ENCODE measurements at places on chromosomes 11 and 22.
A peak's percentile ranks its signal among the peaks of the same experiment; 100 is the strongest.

- DNase-seq: no peak
Measured at GRCh38 chr11:11389238-11389637, 36.2 kb upstream of the CSNK2A3 start.

DNA sequence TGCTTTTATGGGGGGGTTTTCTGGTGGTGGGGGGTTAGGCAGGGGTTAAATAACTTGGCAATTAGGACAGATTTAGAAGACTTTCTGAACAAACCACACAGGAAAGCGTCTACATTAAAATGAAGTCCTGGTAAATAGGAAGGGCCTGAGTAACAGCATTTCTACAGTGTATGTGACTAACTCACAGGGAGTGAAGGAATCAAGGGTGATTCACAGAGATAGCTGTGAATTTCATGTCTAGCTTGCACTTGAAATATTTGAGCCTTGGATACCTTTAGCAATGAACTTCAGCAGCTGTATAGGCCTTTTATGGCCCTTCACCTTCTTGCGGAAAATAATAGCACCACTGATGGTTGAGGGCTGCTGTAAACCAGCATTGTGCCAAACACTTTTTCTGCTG, 26.1 kb upstream of the LDHA start:
- DNase-seq: no peak

GRCh38 chr11:8318536-8318935, 54.9 kb upstream of the LMO1 start:
- DNase-seq: no peak

DNA sequence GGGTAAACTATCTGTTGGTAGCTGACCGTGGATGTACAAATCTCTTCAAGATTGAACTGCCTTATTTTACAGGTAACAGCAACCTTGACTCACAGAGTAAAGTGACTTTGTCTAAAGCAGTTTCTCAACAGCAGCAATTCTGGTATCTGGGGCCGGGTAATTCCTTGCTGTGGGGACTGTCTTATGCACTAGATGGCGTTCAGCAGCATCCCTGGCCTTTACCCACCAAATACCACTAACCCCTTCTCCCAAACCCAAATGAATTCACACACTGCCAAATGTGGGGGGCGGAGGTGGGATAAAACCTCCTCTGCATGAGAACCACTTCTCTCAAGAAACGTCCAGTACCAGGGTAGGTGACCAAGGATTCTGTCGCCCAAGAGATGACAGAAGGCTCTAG, 1.7 kb upstream of the INCENP start:
- DNase-seq: no peak

GRCh38 chr22:28899199-28899853, 16.0 kb downstream of the ZNRF3 start:
- no peak for DNase-seq

- DNase-seq: no peak
Measured at GRCh38 chr11:21412652-21413383, 743.4 kb downstream of the NELL1 start.

- DNase-seq: no peak
Measured at GRCh38 chr11:93221539-93221938, 23.7 kb upstream of the SLC36A4 start.

- no peak for DNase-seq
Measured at GRCh38 chr11:81303038-81303664, 1430.5 kb downstream of the FAM181B start.

GRCh38 chr11:115613986-115614632, 109.9 kb upstream of the CADM1 start:
- DNase-seq: no peak

- DNase-seq: no peak
Measured at GRCh38 chr22:47122441-47123000, 360.1 kb downstream of the TBC1D22A start.

- DNase-seq: no peak
Measured at GRCh38 chr11:122089111-122089510, 26.9 kb downstream of the BLID start.

DNA sequence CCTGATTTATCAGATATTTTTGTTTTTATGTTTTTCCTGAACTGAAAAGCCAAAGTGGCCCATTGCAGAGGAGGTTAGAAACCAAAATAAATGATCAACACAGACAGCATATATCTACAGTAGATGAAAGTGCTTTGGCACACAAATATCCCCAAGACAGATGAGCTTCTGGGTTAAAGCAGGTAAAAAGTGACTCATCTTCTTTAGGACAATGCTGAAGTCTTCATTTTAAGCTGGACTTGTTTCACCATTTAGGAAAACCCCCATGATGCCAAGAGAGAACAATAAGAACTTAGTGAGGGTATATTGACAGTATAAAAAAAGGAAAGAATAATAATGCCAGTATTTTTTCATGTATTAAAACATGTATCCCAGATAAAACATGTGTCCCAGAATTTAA, 100.8 kb upstream of the OR9G4 start:
- DNase-seq: no peak

- DNase-seq: no peak
Measured at GRCh38 chr11:6627762-6628241, 8.6 kb upstream of the TPP1 start.

DNA sequence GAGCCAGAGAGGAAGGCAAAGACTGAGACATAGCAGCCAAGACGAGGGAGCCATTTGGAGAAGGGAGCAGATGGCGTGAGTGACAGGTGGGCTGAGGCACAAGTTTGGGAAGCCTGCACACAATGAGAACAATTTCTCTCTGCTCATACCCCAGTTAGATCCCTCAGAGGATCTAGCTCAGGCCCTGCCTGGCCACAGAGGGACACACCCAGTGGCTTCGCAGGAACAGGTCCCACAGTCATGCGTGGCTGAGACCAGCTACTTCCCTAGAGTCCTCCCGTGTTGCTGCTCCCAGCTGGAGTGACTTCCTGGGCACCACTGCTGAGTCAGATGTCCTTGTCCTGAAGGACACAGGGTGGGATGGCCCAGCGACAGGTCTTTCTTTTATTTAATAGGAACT, 33.4 kb upstream of the LYVE1 start:
- no peak for DNase-seq

DNA sequence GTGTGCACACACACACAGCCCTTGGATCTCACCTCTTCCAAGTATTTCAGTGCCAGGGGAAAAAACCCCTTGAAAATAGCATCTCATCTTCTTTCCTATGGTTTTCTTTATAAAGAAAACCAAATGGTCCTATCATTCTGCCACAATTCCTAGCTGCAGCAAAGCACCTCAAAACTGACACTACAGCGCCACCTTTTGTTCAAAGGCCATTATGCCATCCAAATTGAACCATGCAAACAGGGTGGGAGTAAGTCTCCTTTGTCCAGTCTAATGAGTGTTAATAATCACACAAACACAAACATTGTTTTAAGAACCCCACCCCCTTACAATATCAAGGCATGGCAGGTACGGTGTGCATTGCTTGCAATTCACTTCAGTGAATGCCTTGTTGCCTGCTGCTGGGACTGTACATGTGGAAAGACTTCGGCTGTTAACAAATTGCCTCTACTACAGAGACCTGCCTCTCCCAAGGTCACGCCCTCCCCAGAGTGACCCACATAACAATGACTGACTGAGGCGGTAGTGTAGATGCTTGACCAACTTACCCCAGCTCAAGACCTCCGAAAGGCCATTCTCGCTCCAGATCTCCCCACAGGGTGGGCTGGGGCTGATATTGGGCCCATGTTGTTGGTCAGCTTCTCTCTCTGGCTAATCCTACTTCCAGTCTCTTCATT, 31.7 kb downstream of the FAM181B start:
- peak; percentile 77 for DNase-seq

- no peak for DNase-seq
Measured at GRCh38 chr11:33005175-33005574, 10.5 kb upstream of the DEPDC7 start.

DNA sequence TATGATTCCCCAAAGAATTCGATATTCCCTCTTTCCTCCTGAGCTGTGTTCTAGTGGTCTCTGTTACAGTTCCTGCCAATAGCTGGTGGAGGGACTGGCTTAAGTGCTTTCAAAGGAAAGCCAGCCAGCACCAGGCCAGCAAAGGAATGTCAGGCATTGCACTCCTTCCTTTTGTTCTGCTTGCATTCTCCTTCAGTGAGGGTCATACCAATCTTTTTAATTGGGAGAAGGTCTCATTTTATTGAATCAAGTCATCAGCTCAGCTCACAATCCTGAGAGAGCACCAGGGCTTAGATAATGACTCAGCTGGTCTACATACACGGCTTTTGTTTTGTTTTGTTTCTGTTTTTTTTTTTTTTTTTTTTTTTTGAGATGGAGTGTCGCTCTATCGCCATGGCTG, 222.9 kb downstream of the NAV2 start:
- DNase-seq: no peak

GRCh38 chr22:46588279-46589140, 31.7 kb upstream of the GRAMD4 start:
- no peak for DNase-seq

DNA sequence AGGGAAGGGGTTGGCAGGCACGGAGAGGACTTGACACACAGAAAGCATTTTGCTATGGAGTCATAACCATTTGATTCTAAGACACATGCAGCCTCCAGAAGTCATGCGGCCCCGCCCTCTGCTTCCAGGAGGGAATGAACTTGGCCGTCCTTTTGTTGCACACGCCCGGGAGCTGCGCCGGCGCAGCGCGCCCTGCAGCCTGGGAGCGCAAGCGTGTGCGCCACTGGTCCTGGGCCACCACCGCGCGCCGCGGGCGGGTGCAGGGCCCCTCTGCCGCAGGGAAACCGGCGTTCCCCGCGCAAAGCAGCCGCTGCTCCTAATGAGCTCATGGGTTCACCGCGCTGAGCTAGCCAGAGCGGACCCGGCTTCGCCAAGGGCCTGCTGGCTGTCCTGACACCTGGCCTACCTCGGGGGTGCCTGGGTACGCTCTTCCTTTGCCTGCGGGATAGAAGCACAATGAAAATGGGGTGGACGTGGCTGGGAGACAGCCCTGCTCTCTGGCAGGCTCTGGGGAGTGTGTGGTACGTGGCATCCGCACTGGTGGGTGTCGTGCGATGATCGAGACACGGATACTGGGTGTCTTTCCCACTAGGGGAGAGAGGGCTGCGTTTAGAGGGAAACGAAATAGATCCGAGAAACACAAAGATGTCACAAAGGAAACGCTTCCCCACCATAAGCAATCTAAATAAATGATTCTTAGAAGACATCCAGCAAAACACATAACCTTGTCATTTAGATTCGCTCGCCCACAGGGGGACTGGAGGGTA, 669 bp downstream of the MICAL3 start:
- peak; percentile 67 for DNase-seq

DNA sequence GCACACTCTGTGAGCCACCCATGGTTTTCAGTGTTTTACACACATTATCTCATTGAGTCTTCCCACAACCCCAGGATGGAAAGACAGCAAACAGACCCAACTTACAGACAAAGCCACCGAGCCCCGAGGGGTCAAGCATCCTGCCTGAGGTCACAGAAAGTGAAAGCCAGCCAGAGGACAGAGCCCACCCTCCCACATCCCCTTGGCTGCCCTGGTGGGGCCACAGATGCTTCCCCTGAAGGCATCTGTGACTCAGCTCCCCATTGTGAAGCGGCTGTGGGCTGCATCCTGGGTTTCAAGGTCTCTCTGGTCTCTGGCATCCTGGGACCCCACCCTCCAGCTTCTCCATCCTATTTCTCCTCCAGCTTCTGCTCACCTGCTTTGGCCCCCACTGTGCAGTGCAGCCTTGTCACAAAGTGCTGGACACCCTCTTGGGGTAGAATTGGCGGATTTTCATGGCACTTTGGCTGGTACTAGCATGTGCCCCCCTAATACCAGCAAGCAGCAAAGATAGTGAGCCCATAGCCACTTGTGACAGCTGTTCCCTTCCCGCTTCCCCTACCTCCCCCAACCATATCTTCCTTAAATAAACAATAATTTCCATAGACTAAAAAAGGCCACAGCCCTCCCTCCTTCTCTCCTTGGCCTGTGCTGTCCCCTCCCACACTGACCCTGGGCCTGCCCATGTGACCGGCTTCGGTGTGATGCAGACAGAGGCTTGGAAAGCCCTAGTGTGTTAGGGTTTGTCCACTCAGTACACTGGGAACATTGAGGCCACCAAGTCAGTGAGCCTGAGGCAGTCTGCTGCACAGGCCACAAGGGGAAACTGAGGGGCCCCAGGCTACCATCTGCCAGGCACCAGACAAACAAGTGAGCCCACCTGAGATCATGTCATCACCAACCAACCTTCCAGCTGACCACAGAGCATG, 53.9 kb upstream of the SHISAL1 start:
- DNase-seq: no peak

DNA sequence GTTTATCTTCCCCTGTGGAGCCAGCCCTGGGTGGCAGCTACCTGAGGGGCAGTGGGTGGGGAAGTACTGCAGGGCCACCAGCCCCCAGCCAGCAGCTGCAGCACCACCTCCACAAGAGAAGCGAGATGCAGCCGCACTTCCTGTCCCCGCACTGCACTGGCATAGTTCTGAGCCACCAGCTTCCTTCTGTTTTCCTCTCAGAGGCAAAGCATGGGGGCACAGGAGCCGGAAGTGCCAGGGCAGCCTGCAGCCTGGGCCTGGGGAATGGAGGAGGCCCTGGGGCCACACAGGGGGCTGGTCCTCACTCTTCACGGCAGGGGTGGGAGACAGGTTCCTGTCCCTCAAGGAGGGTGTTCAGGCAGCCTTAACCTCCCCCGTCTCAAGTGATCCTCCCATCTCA, 11.9 kb upstream of the SH3BP1 start:
- no peak for DNase-seq

DNA sequence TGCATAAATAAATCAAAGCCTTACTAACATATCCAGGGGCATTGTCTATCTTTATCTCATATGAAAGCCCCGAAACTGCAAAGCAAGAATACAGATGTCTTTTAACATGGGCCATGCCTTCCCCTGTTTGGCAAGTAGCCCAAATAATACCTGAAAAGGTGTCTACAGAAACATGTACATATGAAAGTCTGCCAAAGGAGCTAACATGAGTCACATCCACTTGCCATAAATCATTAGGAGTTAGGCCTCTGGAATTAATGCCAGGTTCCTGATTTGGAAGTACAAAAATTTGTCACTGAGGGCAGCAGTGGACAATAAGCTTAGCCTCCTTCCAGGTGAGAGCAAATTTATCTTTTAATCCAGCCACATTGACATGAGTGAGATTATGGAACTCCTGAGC, 85.5 kb upstream of the PGR start:
- no peak for DNase-seq

- DNase-seq: peak; percentile 46
Measured at GRCh38 chr11:9639099-9639498, 24.8 kb upstream of the SWAP70 start.

DNA sequence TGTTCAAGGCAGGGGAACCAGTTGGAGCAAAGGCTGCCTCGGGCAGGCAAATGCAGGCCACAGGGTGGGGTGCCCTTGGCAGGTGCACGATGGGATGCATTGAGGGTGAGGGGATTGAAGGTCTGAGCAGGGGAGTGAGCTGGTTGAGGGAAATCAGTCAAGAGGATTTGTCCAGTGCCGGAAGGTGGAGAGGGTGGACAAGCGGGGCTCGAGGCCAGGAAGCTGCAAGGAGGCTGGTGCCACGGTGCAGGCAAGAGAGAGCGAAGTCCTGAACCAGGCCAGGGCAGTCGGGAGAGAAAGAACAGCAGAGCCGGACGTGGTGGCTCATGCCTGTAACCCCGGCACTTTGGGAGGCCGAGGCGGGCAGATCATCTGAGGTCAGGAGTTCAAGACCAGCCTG, 10.4 kb upstream of the MS4A10 start:
- no peak for DNase-seq

Measured in pons (tissue), 1 donor.